ENCODE measurements at places on chromosomes 6 and 20.

DNA sequence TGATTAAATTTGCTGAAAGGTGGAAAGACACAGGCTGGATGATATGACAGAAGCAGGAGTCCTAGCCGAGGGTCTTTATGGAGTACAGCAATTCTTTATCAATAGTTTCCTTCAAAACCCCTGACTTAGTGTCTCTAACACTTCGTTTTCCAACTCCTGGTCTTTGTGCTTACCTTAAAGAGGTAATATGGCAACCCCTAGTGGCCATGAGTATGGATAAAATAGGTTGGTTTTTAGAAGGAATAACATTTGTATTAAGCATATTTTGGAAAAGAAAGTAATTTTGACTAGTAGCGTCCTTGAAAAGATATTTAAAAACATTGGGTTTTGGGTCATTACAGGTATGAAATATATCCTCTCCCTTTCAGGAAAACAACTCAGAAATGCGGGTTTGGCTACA lies 51.9 kb downstream of the VGLL2 start:
- DNase-seq: no peak

- no peak for DNase-seq
Measured at GRCh38 chr6:46010771-46011170, 4.9 kb downstream of the CLIC5 start.

DNA sequence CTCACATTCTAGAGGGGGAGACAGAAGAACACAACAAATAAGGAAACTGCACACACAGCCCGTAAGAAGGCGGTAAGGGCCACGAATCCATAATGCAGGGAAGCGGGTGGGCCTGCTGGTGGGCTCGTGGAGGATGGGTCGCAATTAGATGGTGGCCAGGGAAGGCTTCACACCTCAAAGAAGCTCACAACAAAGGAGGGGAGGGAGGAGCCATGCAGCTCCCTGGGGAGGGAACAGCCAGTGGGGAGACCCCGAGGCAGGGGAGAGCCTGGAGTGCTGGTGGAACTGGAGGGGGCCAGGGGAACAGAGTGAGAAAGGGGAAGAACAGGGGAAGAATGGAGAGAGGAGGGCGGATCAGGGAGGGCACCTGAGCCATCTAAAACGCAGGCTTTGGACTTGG lies 13.4 kb downstream of the SRC start:
- no peak for DNase-seq

DNA sequence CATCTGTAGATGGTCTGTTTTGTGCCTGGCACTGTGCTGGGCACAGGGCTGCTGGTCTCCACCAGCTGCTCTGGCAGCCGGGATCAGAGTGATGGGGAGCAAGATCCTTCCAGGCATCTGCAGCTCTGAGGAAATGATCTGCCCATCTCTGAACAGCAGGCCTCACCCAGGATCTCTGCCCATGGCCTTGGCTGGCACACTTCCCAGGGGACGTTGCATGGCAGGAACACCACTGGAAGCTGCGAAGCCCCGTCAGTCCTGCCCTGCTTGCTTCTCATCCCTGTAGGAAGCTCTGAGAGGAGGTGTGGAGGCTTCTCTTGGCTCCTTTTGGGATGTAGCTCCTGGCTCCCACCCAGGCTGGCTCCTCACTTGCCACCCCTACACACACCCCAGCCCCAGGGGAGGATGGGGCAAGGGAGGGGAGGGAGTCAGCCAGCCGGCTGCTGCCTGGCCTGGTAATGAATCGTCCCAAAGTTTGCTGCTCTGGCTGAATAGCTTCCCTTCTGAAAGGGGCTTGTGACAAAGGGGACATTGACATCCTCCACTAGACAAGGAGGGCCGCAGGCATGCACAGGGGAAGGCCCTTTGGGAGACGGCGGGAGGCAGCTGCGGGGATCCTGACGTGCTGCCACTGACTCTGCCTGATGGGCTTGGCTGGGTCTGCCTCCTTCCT lies 108.9 kb downstream of the VEGFA start:
- no peak for DNase-seq

GRCh38 chr6:95084867-95085266 lies 492.5 kb upstream of the MANEA start:
- DNase-seq: no peak

DNA sequence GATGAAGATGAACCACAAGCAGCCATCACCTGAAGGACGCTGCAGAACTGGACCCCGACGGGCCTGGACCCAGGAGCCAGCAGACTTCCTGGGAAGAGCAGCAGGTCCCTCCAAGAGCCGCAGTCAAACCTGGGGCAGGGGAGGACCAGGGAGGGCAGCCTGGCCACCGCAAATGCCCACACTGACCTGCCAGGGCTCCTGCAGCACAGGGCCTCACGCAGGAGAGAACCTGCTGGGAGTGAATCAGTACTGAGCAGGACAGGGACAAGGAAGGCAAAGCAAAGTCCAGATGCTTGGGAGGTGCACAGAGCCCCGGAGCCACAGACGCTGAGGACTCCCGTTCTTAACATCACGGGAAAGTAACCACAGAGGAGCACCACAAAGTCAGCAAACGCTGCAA lies 75.2 kb downstream of the TAF4 start:
- no peak for DNase-seq

DNA sequence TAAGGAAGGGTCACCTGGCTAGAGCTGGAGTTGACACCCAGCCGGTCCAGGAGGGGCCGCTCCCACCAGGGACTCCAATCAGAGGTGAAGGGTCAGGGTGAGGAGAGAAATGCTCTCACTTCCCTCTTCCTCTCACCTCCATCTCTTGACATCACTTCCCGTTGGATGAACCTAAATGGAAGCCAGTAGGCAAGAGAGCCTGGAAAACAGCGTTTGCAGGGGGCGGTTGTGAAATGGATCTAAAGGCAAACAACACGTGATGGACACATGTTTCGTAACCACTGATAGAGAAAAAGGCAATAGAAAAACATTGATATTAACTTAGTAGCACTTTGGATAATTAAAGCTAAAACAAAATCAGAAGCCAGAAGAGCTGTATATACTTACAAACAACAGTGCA lies 105.6 kb upstream of the FOXA2 start:
- DNase-seq: no peak

- DNase-seq: no peak
Measured at GRCh38 chr6:62775427-62776022, 435.7 kb upstream of the FKBP1C start.

Data from NCI-H187 treated with DMSO at 0.1 percent for 48 hours (cell line).